ENCODE measurements at places on chromosomes 12 and 14.

- DNase-seq, result no peak
Measured at GRCh38 chr14:39731912-39732311, 299.7 kb upstream of the FBXO33 start.

GRCh38 chr12:91483471-91483985, 300.9 kb upstream of the DCN start:
- DNase-seq, result no peak

DNA sequence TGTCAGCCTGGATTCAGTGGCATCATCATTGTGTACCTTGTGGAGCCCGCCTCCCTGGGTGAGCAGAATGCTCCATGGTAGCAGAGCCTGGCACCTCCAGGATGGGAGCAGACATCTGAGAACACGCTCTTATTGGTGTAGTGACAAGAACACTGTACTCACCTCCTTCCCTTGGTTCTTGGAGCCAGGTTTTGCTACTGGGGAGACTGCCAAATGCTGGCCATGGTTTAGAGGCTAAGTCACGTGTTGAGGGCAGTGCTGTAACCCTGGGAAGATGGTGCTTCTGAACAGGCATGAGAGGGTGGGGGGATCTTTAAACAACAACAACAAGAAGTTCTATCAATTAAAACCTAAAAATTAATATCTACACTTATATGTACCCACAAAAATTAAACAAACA, 47.6 kb upstream of the ASPG start:
- no peak for DNase-seq

- no peak for DNase-seq
Measured at GRCh38 chr14:40841886-40842285, 764.8 kb upstream of the LRFN5 start.

DNA sequence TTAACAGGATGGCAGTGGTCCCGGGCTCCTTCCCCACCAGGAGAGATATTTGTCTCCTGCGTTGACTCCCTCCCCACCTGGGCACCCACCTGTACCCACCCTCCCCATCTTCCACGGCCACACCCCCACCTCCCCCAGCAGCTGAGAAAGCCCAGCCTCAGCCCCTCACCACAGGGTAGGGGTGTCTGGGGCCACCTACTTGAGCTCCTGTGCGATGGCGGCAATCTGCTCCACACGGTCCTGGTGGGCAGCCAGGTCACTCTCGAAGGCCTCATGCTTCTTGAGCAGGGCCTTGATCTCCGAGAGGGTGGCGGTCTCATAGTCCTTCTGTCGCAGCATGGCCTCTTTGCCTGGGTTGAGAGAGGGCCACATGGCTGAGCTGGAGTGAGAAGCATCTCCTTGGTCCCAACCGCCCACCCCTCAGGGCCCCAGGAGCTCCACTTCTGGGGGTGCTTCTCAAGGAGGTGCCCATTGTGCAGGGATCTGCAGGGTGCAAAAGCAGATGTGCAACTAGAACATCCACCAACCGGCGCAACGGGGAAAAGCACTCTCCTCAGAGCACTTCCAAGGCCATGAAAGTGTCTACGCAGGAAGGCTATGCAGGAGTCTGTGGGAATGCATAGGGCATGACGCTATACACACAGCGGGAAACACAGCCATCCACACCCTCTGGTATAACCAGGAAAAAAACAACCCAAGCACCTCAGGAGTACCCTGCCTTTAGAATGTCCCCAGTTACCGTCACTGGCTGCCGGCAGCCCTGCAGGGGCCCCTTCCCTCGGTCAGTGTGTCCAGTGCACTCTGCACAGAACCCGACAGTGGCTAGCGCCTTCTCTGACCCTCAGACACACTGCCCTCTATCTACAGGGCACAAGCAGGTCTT, 92.6 kb upstream of the ZFP36L1 start:
- DNase-seq, result no peak

DNA sequence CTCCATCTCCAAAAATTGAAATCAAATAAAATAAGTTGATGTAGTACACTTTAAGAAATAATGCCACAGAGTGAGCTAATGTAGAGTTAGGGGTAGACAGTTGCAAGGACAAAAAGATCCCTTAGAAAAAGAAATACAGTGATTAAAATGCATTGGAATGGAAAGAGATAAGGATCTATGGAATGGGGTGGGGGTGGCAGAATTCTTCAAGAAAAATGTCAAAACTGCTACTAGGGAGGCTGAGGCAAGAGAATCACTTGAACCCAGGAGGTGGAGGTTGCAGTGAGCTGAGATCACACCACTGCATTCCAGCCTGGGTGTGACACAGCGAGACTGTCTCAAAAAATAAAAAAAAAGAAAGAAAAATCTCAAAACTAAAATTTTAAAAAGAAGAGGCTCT, 6.5 kb downstream of the OLR1 start:
- DNase-seq, result no peak

- no peak for DNase-seq
Measured at GRCh38 chr12:104094284-104094683, 30.0 kb downstream of the HCFC2 start.

GRCh38 chr12:48349471-48349870, 1.2 kb downstream of the ZNF641 start:
- no peak for DNase-seq

- DNase-seq, result no peak
Measured at GRCh38 chr12:48943221-48943620, 14.1 kb downstream of the ARF3 start.

DNA sequence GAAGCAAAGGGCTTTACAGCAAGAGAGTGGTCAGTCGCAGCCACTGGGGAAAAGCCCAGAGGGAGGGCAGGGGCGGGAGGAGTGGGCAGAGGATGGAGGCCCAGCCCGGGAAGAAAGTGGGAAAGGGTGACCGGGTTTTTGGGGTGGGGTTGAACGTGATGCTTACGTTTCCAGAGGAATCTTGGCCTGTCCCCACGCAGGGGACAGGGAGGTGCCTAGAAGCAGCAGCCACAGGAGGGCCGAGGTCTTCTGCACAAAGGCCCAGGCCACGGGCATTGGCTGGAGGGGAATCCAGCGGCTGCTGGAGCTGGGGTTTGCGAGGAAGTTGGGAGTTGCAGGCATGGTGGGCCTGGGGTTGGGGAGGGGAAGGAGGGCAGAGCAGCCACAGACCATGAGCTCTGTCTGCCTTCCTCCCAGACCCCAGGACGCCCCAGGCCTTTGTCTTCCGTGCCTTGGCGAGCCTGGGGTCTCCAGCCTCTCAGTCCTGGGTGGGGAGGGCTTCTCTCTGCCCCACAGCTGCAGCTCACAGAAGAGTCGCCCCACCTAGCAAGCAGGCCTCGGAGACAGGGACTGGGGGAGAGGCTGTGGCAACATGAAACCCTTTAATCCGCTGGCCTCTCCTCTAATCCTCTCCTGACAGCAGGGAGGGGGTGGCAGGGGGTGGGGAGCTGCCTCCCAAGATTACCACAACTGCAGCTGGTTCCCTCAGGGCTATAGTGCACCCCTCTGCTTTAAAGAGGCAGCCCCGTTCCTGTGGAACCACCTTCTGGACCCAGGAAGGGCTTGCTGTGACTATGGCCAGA, at the start of gene CACNA2D4:
Gene CACNA2D4, minus strand, starts transcription at position 572 of the 803 bp plus-strand sequence. Its CDS starts 179 bp downstream, at position 393.
- no peak for DNase-seq

- DNase-seq, result peak; percentile 90
Measured at GRCh38 chr14:69615496-69616407, 4.4 kb downstream of the SUSD6 start.

- DNase-seq, result no peak
Measured at GRCh38 chr14:69495341-69495921, 10.9 kb downstream of the PLEKHD1 start.

DNA sequence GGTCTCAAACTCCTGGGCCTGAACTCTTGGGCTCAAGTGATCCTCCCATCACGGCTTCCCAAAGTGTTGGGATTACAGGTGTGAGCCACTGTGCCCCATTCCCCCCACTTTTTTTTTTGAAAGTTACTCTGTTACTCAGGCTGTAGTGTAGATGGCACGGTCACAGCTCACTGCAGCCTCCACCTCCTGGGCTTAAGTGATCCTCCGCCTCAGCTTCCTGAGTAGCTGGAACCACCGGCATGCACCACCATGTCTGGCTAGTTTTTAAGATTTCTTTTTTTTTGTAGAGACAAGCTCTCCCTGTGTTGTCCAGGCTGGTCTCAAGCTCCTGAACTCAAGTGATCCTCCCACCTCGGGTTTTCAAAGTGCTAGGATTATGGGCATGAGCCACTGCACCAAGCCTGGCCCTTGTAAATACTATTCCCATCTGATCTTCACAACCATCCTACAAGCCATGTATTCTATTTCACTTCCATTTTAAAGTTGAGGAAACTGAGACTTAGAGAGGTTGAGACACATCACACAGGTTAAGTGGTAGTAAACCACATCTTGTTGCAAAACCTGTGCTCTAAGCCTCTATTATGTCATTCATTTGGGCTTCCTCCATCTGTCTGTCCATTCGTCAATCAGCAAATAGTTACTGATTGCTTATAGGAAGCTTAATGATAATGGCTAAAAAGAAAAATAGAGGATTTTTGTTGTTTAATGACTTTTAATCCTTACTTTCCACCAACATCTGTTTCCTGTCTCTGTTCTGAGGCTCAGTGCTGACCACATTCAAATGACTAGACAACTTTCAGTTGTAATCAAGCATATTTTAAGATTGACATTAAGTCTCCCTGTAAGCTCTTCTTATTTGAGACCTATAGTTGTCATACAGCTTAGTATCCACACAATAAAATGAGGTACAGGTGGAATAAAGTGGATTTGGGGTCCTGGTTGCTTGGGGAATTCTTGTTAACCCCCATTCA, 9.2 kb downstream of the ASCL4 start:
- DNase-seq, result no peak

DNA sequence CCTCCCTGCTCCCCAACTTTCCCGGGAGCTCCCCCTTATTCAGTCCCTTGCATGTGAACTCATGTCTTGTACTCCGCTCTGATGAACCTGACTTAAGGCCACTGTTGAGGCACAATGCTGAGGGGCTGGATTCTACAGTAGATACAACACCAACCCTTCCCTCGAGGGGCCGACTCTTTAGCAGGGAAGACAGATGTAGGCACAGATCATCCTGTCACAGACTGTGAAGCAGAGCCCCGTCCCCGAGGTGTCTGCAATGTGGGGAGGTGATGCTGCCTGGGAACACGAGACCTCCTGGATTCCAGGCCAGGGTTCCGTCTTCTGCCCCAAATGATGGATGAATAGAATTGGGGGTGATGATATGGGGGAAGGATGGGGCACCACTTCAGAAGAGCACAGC, 175.1 kb downstream of the CHST11 start:
- DNase-seq, result no peak

DNA sequence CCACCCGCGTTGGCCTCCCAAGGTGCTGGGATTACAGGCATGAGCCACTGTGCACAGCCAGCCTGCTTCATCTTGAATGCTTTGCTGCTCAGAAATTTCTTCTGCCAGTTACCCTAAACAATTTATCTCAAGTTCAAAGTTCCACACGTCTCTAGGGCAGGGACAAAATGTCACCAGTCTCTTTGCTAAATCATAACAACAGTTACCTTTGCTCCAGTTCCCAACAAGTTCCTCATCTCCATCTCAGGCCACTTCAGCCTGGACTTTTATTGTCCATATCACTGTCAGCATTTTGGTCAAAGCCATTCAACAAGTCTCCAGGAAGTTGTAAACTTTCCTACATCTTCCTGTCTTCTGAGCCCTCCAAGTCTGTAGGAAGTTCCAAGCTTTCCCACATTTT, 159.5 kb upstream of the DYRK2 start:
- DNase-seq, result no peak

GRCh38 chr12:1107669-1108068, 116.6 kb downstream of the ERC1 start:
- no peak for DNase-seq

GRCh38 chr14:63275611-63276010, 43.1 kb downstream of the GPHB5 start:
- DNase-seq, result peak; percentile 97

- DNase-seq, result no peak
Measured at GRCh38 chr14:68292441-68293215, 473.0 kb downstream of the RAD51B start.

DNA sequence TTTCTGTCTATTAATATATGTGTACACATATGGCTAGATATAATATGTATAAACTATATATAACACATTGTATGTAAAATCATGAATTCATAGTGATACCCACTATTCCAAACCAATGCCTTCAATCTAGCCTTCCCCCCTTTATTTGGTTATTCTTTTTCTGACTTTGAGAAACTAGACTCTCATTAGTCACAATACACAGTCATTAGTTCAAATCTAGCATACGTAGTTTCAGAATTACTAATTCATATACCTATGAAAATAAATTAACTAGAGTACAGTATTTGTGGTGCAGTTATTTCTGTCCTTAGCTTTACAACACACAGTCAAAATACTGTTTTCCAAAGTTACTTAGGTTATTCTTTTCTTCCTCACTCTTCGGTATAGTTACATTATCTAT, 268.2 kb downstream of the DPF3 start:
- no peak for DNase-seq

DNA sequence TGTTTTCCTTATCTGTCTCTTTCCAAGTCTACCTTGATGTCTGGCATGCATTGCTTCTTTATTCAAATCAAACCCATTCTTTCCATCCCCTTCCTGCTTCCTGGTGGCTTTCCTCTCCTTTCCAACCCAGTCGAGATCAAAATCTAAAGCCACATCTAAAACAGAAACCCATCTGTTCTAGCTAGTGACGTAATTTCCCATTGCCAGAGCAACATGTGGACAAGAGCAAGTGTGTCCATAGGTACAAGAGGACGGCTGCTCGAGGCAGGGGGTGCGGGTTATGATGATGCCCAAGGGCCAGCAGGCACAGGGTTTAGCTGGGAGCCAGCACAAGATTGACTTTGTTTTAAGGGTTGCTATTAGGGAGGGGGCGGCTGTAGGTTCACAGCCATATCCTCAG, 7.0 kb downstream of the KRT80 start:
- DNase-seq, result no peak

- DNase-seq, result no peak
Measured at GRCh38 chr12:87157791-87158190, 871.4 kb downstream of the C12orf50 start.

DNA sequence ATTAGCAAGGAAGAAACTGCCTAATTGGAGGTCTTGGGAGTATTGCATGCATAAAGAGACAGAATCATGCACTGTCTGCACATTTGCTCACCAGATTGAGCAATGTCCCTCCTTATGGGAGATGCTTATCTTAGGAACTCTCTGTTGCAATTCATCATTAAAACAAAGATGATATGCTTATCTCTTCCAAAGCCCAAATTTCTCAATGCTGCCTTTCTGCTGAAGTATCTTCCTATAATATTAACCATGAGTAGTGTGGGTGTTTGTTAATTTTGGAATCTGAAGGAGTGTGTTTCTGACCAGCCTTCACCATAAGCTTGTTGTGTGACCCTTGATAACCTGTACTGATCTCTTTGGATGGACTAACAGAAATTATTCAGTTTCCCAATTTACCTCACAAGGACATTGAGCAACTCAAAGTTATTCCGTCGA, 1257.6 kb upstream of the FLRT2 start:
- DNase-seq, result no peak

DNA sequence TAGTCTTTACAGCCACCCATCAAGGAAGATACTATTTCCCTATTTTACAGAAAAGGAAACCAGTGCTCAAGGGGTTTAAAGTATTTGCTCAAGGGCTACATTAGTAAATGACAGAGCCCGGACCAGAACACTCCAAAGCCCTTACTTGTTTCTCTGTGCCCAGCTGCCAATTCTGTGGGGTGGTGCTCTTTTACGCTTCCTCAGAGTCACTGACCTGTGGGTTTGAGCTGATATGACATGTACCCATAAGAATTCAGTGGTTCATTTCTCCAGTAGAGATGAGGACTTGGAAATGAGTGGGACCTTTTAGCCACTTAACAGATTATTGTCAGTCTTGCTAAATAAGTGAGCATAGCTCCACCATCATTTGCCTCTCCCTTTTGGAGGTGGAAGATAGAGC, 37.4 kb upstream of the NKX2-8 start:
- no peak for DNase-seq

Data from NCI-H2107 (cell line).